ENCODE measurements at places on chromosomes 7 and 10.
A peak's percentile ranks its signal among the peaks of the same experiment; 100 is the strongest.

GRCh38 chr7:99123571-99124033, 20.3 kb downstream of the SMURF1 start:
- no peak for DNase-seq

DNA sequence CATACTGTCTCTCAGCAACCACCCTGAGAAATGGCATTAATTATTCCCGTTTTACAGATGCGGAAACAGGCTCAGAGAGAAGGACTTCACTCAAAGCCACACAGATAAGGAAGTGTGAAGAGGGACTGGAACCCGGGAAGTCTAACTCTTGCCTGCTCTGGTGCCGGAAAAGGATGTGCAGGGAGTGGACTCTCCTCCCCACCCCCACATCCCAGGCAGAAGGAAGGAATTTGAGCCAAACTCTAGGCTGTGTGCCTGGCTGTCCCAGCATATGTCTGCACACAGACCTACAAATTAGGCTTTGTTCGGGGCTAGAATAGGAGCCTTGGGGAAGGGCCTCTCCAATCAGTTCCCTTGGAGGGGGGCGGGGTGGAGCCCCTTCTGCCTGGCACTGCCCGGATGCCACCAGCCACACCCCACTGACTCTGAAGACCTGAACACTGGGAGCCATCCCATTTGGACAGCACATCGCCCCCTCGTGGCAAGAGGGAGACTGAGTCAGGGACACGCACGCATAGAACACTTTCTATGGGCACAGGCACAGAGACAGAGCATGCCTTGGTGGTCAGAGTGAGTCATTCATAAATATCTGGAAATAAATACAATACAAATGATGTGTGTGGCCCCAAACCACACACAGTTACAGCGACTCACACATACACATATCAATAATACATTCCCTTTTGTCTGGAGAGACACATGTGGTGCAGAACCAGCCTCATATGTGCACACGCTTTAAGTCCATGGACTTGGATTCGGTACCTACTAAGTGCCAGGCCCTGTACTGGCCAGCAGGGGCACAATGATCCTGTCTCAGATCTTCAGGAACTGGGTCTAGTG, 13.1 kb downstream of the LZTS2 start:
- peak; percentile 84 for DNase-seq

DNA sequence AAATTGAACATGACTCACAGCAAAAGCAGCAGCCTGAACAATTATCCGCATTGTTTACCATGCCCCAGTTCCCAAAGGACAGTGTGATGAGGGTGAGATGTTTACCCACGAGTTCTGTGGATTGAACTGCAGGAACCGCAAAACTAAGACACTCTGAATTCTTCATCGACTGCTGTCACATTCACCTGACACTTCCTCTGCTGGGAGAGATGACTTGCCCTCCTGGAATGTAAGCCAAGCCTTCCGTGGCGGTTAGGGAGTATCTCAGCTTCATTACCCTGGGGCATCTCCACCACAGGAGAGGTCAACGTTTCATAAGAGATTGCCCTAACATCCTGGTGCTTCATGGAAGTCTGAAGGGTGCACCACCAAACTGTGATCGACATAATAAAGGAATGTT, 374.6 kb upstream of the ADARB2 start:
- no peak for DNase-seq

DNA sequence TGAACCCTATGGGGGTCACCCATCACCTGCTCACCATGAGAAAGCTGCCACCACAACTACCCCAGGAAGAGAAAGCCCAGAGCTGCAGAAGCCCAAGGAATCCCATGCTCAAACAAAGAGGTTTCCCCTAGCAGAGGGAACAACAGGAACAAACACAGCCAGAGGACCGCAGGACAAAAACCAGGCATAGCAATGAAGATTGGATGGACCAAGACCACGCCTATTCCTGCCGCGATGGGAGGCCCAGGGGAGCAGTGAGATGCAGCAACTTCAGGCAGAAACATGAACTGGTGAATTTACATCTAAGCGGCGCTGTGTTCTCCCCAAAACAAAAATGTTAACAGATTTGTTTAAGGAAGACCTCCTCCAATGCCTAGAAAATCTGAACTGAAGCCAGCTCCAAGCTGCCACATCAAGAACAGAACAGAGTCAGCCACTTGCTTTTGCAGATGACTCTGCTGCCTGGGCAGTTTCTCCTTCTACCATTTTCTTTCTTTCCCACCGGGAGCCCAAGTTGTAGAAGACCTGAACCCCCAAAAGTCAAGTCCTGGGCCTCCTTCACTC, 134.2 kb upstream of the NEBL start:
- no peak for DNase-seq

DNA sequence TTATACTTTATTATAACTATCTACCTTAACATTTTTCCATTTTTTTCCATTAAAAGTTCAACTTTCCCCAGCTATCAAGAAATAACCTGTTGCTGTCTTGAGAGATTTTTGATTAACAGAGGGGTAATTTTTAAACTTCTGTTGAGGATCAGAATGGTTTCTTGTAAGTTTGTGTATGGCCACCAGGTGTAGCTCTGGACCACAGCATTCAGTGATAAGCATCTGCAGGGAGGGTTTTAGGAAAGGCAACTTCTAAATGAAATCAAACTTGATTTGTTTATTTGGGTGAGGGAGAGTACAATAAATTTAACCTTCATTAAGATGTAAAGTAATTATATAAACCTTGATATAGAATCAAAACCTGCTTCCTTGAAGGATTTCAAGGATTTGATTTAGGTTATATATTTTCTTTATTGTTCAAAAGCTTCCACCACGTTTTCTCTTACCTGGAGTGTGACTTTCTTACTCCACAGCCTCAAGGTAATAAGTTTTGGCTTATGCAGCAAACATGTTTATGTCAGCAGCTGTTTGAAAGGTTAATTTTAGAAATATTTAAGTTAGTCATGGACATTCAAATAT, 153.3 kb downstream of the STK31 start:
- DNase-seq, result peak; percentile 9

GRCh38 chr10:1424648-1425047, 312.7 kb downstream of the ADARB2 start:
- no peak for DNase-seq

DNA sequence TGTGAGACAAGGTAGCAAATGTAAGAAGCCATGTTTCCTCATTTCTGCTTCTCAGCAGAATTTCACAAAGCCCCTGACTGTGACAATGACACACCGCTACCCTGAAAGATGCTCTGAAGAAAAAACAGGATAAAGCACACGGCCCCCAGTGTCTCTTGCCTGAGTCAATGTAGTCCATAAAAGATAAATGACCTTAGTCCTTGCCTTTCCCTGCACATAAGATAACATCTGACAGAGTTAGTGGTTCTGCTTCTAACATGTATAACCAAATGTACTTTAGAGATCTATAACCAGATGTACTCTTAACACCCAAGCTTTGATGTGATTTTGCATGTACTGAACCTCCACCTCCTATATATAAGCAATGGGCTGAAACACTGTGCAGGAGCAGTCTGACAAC, 3.0 kb upstream of the SND1 start:
- no peak for DNase-seq

DNA sequence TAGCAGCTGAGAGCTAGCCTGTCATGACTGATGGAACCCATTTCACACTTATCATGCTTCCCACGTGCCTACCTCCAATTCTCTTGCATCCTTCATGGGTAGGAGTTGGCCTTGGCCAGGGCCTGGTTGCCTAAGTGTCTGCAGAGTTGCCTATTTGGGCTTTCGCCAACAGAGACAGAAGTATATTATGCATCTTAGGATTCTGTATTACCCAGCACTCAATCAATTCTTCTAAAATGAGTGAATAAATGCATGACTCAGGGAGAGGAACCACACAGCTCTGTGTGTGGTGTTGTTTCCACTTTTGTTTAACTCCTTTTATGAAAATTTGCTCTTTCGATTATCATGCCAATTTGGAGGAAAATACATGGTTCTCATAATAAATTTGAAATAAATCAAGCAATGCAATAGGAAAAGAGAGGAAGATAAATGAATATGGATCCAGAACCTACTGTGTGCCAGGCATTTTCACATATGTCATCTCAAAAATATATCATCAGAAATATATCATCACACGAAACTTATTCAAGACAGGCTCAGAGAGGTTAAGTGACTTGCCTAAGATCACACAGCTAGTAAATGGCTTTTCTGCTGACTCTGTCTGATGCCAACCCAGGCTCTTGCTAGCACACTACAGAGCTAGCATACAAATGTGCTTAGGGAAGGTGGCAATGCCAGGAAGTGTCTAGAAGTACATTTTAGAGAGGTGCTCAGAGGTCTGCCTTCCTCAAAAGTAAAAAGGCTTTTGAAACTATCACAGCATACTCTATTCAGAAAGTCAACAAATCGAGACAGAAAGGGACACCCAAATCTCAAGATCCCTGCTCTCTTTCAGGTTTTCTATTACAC, 9.5 kb upstream of the HABP2 start:
- no peak for DNase-seq

GRCh38 chr7:116591202-116592040, 66.6 kb downstream of the CAV1 start:
- no peak for DNase-seq

- no peak for DNase-seq
These were observed 121.4 kb downstream of the ZFAND4 start for GRCh38 chr10:45550903-45551786.

- DNase-seq, result no peak
These were observed 4.1 kb upstream of the RASSF4 start for GRCh38 chr10:44955413-44956070.

GRCh38 chr7:53993224-53993623, 549.0 kb upstream of the VSTM2A start:
- no peak for DNase-seq

GRCh38 chr10:12629767-12630165, 280.4 kb downstream of the CAMK1D start:
- no peak for DNase-seq

GRCh38 chr7:29291723-29292618, 97.4 kb downstream of the CHN2 start:
- DNase-seq, result no peak

- DNase-seq, result no peak
These were observed 17.9 kb upstream of the SUV39H2 start for GRCh38 chr10:14860791-14861190.

DNA sequence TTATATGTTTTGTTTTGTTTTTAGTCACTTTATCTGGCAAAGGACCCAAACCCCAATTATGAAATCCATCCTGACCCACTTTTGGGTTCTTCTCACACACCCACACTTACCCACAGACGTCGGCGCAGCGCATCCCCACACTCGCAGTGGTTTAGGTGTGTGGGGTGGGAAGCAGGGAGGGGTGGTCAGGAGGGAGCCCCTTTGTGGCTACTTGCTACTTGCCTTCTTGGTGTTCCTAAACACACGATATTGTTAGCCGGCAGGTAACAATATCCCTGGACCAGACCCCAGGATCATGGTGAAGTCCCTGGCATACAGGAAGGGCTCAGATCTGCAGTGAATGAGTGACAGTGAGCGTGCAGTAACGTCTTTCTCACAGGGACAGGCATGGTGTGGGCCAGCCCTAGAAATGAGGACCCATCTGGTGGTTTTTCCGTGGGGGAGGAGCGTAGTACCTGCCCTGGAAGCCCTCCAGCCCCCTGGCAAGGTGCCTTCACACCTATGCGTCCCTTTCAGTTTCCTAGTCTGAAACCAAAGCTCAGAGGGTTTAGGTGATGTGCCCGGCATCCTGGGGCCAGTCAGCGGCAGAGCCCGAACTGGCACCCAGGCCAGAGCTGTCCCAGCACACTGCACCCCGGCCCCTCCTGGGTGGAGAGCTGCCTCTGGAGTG, 4.4 kb downstream of the SPOCK2 start:
- peak; percentile 67 for DNase-seq

- no peak for DNase-seq
These were observed 97.7 kb upstream of the PARD3 start for GRCh38 chr10:34912771-34913170.

DNA sequence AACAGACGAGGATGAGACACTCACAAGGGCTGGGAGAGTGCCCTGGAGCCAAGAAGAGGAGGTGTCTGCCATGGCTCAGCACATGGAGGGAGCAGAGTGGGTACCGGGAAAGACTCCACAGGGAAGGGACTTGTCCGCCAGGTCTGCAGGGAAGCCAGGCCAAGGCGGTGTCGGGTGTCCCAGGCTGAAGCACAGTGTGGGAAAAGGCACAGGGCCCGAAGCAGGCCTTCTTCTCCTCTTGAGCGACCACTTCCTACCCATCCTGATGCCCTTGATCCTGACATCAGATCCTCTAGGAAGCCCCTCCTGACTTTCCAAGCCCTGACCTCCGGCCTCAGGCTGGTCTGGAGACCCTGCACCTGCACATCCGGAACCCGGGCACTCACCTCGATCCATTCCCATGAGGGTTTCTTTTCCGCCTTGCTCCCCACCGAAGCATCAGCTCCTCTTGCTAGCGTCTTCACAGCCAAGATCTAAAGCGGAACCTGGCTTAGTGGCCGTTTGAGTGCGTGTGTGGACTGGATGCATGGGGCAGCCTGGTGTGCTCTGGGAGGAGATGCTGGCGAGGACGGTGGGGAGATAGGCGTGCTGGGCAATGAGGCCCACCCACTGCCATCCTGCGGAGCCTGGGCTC, 8.5 kb downstream of the CALML3 start:
- no peak for DNase-seq

- DNase-seq, result no peak
These were observed 8.1 kb downstream of the TTYH3 start for GRCh38 chr7:2639695-2640481.

GRCh38 chr10:102668326-102669107, 24.2 kb downstream of the TRIM8 start:
- no peak for DNase-seq

GRCh38 chr10:45063591-45064231, 63.0 kb downstream of the ZNF22 start:
- no peak for DNase-seq

- DNase-seq, result no peak
These were observed 96.0 kb downstream of the MTERF1 start for GRCh38 chr7:91784469-91784868.

DNA sequence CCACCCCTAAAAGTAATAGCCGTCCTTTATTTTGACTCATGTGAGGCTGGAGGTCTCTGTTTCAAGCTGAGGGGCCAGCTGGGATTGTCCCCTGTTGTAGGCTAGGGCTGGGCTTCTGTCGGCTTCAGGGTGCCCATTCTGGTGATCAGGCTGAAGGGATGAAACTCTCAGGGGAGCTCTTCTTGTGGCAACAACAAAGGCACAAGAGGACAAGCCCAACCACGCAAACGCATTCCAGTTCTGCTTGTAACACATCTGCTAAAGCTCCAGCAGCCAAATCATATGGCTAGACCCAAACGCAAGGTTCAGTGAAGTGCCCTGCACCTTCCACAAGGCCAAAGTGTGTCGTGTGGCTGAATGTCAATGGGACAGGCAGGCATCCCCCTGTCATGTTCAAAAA, 405.7 kb downstream of the INHBA start:
- no peak for DNase-seq

GRCh38 chr10:35388197-35388596, 51.9 kb downstream of the CCNY start:
- no peak for DNase-seq

DNA sequence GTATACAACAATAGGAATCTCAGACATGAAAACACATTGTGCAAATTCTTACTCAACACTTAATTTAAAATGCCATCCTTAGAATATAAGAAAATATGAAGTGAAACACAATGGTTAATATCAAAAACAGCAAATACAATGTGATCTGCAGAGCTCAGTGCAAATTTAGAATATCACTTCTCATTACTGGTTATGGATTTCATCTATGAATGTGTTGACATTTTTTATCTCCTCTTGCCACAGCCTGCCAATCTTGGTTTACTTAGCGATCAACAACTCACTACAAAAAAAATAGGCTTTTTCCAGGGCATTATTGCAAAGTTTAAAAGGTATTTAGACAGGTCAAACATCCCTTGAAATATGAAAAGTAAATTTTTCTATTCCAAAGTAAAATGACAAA, 25.0 kb upstream of the RNF148 start:
- no peak for DNase-seq

- no peak for DNase-seq
These were observed 74.6 kb upstream of the CDK6 start for GRCh38 chr7:92910976-92911375.
